ENCODE measurements at places on chromosomes 1 and 21. TPM values are rescaled to one million over a fixed set of nuclear protein-coding genes. Genes with fewer than 3 reads are reported as not detected.
A peak's percentile ranks its signal among the peaks of the same experiment; 100 is the strongest.

Gene IFI44L
- total RNA-seq, result 0.57 TPM

Gene PTGER3
- 23.1 TPM for total RNA-seq

Gene CFAP141
- not detected for total RNA-seq

Gene IGSF9
- 44.1 TPM for total RNA-seq

Gene PCBP3
- total RNA-seq, result 3.0 TPM

Gene GPA33
- total RNA-seq, result not detected

Gene DNASE2B
- 1.2 TPM for total RNA-seq

Gene DHX9
- 59.9 TPM for total RNA-seq

Gene ADAMTS1
- total RNA-seq, result 21.2 TPM

Gene PLA2G2F
- 18.6 TPM for total RNA-seq

GRCh38 chr1:7454052-7454815 lies 316.9 kb upstream of the VAMP3 start:
- H3K4me3 ChIP-seq, result no peak overlapping the region
- no peak for DNase-seq
- H3K27me3 ChIP-seq, result peaks cover 4% of the 10 kb centered on the region
- peaks cover 31% of the 10 kb centered on the region for H3K4me1 ChIP-seq

DNA sequence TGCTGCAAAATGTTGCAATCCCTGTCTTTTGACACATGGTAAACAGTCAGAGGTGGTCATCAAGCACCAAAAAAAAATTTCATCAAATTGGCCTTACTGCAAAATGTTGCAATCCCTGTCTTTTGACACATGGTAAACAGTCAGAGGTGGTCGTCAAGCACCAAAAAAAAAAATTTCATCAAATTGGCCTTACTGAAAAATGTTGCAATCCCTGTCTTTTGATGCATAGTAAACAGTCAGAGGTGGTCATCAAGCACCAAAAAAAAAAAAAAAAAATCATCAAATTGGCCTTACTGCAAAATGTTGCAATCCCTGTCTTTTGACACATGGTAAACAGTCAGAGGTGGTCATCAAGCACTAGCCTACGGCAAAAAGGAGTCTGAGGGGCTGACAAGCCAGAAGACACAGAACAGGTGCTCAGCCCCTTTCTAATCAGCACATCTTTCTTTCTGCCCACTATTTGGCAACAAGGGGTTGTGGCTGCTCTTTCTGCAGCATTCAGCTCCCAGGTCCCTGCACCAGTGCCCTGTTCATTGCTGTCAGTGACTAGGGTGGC lies 223.8 kb downstream of the KCNH1 start:
- no peaks in the 10 kb centered on the region for H3K4me1 ChIP-seq
- H3K4me3 ChIP-seq, result no peak overlapping the region
- H3K27me3 ChIP-seq, result no peaks in the 10 kb centered on the region
- DNase-seq, result no peak
- H3K36me3 ChIP-seq, result no peaks in the 10 kb centered on the region

DNA sequence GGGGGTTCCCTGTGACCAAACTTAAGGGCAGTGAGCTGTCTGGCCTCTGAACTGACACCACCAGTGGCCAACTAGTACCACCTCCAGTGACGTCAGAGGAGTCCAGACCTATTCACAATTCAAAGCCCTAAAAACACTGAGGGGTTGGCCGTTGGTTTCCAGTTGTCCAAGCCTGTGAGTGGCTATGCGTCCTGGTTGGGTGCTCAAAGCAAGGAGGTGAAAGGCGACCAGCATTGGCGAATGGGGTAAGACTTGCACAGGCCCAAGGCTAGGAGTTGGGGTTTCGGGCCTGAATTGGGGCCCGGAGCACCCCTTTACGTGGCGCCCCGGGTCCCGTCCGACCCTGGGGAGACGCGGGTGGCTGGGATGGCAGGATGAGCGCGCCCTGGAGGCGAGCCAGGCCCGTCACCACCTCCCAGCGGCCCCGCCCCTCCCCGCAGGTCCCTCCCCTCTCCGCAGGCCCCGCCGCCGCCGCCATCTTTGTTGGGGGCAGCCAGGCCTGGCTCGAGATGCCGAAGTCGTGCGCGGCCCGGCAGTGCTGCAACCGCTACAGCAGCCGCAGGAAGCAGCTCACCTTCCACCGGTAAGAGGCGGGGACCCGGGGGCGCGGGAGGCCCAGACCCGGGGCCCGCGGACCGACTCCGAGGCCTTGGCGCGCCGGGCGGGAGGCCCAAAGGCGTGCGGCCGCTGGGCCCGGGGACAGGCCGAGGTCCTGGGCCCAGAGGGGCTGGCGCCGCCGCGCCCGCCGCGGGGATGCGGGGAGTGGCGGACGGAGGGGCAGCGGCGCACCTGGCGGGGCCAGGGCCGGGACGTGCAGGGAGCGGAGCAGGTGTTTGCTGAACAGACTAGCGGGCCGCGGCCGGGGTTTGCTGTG lies at the start of gene THAP3:
TSS of gene THAP3 (plus strand) at position 159 of the 874 bp plus-strand sequence. CDS start at position 510, 351 bp downstream.
- H3K27ac ChIP-seq, result peak within 1 kb of the TSS; percentile 90
- H3K4me1 ChIP-seq, result peaks cover 22% of the 10 kb centered on the region
- H3K4me3 ChIP-seq, result peak within 1 kb of the TSS; percentile 92
- peak; percentile 91 for DNase-seq

- no peaks in the 10 kb centered on the region for H3K4me1 ChIP-seq
- no peaks in the 10 kb centered on the region for H3K27me3 ChIP-seq
- peaks cover 11% of the 10 kb centered on the region for H3K36me3 ChIP-seq
These were observed 34.7 kb upstream of the C1orf115 start for GRCh38 chr1:220655509-220655908.

- no peak for DNase-seq
- H3K36me3 ChIP-seq, result no peaks in the 10 kb centered on the region
- no peak overlapping the region for H3K27ac ChIP-seq
- no peaks in the 10 kb centered on the region for H3K27me3 ChIP-seq
These were observed 42.0 kb upstream of the ADAMTS1 start for GRCh38 chr21:26887251-26887650.

GRCh38 chr1:161139766-161140165 lies 7.3 kb upstream of the DEDD start:
- no peak overlapping the region for H3K4me3 ChIP-seq
- no peaks in the 10 kb centered on the region for H3K4me1 ChIP-seq
- DNase-seq, result no peak
- H3K27ac ChIP-seq, result no peak overlapping the region

DNA sequence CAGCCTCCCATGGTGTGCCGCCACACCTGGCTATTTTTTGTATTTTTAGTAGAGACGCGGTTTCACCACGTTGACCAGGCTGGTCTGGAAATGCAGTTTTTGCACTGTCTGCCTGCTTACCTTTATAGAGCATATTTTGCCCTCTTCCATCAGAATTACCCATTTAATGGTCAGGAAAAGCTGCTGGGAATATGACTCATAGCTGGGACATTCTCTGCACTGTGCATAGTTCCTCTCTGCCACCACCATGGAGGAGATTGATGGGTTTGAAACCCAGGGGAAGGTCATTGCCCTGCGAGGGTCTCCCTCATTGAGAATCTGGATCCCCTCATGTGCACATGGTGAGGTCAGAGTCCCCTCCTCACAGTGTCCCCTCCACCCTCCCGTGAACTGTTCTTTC lies 32.1 kb downstream of the MX1 start:
- H3K36me3 ChIP-seq, result peaks cover 41% of the 10 kb centered on the region
- no peaks in the 10 kb centered on the region for H3K27me3 ChIP-seq
- H3K4me1 ChIP-seq, result peaks cover 3% of the 10 kb centered on the region
- no peak overlapping the region for H3K4me3 ChIP-seq
- no peak overlapping the region for H3K27ac ChIP-seq

DNA sequence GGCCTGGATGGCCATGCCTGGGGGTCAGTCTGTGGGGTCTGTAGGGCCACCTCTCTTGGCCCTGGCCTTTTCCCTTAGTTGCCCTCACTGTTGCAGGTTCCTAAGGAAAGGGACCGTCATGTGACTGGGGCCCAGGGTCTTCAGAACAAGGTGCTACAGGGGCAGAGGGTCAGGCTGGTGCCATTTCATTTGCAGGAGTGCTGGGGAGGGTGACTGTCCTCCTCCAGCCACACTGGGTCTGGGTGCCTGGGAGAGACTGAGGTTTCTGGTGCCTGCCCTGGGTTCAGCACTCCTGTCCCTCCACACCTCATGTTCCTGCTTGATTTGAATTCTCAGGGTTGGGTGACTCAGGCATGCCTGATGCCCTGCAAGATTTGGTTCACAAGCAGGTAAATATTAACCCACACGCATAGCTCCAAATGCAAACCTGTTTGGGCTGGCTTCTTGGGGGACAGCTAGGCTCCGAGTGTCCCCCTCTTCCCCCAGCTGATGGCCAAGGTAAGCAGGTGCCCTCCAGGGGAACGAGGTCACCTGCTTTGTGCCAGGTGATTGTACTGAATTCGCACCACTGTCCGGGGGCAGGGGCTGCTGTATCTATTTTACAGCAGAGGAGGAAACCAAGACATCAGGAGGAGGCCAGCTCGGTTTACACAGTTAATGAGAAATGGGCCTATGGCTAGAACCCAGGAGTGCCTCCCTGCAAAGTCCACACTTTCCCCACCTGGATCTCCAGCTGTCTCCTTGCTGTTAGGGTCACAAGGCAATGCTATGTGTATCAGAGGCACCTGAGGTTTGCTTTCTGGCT lies 20.3 kb downstream of the ARHGEF10L start:
- no peak overlapping the region for H3K4me3 ChIP-seq
- H3K27me3 ChIP-seq, result no peaks in the 10 kb centered on the region
- H3K27ac ChIP-seq, result peak overlapping the region; percentile 75

DNA sequence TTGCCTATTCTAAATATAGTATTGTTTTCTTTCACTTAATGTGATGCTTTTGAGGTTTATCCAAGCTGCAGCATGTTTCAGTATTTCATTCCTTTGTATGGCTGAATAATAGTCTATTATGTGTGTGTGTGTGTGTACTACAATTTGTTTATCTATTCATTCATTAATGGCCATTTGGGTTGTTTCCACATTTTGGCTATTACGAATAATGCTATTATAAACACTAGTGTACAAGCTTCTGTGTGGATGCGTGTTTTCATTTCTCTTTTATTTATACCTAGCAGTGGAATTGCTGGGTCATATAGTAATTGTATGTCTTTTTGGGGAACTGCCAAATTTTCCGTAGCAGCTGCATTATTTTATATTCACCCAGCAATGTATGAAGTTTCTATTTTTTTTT lies 15.0 kb upstream of the THEM5 start:
- peaks cover 3% of the 10 kb centered on the region for H3K36me3 ChIP-seq
- H3K4me3 ChIP-seq, result no peak overlapping the region
- DNase-seq, result no peak
- H3K27me3 ChIP-seq, result no peaks in the 10 kb centered on the region
- H3K4me1 ChIP-seq, result peaks cover 18% of the 10 kb centered on the region

DNA sequence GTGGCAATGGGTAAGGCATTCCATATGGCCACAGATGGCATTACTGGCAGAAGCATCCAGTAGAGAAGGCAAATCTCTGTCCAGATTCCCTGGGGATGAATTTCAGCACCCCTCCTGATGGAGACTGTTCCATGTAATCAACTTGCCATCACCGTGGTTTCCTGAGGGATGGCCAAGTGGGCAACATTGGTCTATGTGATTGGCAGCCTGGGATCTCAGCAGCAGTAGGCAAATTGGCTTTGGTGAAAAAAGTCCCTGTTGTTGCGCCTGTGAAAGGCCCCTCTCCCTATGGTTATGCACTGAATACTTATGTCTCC lies 19.3 kb downstream of the DMRTB1 start:
- no peak for DNase-seq
- no peaks in the 10 kb centered on the region for H3K27me3 ChIP-seq
- H3K4me3 ChIP-seq, result no peak overlapping the region
- no peaks in the 10 kb centered on the region for H3K36me3 ChIP-seq
- H3K27ac ChIP-seq, result no peak overlapping the region
- no peaks in the 10 kb centered on the region for H3K4me1 ChIP-seq

DNA sequence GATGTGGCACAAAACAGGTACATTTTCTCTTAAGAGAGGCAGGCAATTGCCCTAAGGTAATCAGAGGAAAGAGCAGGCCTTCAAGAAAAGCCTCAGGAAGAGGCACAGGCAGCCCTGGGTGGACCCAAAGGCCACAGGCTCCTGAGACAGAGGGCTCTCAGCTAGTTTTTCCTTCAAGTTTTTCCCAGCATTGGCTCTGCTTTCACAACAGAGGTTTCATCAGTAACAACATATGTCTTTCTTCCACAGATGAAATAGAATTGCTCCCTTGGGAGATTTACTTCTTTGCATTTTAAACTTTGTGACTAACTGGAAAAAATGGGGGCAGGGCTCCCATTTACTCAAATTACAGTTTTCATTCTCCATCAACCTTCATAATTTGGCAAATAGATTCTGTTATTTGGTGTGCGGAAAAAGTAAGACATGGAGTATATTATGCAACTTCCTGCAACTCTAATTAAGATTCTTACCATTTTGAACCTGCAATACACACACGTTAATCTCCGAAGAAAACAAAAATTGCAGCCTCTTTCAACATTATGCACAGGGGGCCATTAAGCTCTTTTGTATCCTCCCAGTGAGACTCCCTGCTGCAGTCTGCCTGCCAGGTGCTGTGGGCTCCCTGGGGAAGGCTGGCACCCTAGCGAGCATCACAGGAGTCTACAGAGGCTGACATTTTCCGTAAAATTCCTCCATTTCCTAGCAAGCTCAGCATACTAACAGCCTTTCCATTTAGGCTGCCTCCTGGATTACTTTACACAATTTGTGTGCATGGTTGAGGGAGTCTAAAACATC lies 282.3 kb downstream of the USH2A start:
- H3K27me3 ChIP-seq, result no peaks in the 10 kb centered on the region
- no peak overlapping the region for H3K4me3 ChIP-seq
- no peak overlapping the region for H3K27ac ChIP-seq
- no peak for DNase-seq

DNA sequence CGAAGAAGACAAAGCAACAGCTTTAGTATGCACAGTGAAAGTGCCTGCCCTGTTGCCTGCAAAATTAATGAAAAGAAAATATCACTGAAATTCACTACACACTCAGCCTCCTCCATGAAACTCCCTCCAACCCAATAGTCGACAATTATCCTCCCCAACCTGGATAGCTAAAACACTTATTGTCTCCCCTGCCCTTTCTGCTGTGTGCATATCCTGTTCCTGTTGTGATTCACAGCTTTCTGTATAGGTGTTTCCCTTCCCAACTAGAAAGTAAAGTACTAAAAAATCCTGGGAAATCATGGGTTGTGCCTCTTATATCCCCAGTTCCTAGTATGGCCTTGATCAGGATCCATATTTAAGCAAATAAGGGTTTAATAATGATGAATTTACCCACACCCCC lies 412.1 kb downstream of the LTN1 start:
- H3K27me3 ChIP-seq, result no peaks in the 10 kb centered on the region
- no peaks in the 10 kb centered on the region for H3K36me3 ChIP-seq
- no peak overlapping the region for H3K4me3 ChIP-seq
- no peak for DNase-seq
- no peaks in the 10 kb centered on the region for H3K4me1 ChIP-seq
- no peak overlapping the region for H3K27ac ChIP-seq

DNA sequence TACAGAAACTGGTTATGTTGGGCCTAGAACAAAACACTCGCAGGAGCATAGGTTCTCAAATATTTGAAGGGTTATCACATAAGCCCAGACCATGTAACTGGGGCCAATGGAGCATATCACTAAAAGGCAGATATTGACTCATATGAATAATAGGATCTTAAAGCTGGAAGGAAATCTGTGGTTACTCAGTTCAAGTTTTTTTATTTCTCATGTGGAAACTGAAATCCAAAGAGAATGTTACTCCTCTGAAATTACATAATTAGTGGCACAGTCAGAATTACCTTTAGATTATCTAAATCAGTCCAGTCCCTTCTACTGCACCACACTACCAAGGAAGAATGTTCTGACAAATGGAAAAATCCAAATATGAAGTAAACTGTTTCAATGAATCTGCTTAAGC lies 12.0 kb downstream of the SLAMF8 start:
- H3K4me1 ChIP-seq, result no peaks in the 10 kb centered on the region
- H3K4me3 ChIP-seq, result no peak overlapping the region
- peaks cover 5% of the 10 kb centered on the region for H3K36me3 ChIP-seq

Measured in suprapubic skin (tissue), 4 donors.